Activated T-helper 1 cell treated with anti-CD3 and anti-CD28 coated beads, Interleukin-12 subunit alpha, Interleukin-12 subunit beta, Interleukin-2, Interleukin-4 antibody, amounts not matched to agents 30 ng/mL and 10 ng/mL and 1 ng/mL, durations not matched to agents 14 hours and 24 hours and 36 hours (primary cell): ENCODE measurements at places on chromosomes 16 and 17.

DNA sequence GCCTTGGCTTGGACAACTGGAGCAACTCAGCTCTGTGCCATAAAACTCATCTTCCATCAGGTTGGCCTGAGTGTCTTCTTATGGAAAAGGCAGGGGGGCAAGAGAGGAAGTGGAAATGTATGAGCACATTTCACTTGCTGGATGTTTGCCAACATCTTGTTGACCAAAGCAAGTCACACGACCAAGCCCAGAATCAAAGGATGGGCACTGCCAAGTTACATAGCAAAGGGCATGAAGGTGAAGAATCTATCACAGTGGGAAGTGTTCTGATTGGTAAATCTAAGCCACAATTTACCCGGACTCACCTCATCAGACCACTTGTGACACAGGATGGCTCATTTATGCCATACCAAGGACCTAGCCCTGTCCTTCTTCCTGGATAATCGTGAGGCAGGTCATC lies 310.5 kb upstream of the IRX5 start:
- no peak for DNase-seq

- no peak for DNase-seq
Observed at GRCh38 chr17:17403065-17403464, 73.7 kb upstream of the MED9 start.

DNA sequence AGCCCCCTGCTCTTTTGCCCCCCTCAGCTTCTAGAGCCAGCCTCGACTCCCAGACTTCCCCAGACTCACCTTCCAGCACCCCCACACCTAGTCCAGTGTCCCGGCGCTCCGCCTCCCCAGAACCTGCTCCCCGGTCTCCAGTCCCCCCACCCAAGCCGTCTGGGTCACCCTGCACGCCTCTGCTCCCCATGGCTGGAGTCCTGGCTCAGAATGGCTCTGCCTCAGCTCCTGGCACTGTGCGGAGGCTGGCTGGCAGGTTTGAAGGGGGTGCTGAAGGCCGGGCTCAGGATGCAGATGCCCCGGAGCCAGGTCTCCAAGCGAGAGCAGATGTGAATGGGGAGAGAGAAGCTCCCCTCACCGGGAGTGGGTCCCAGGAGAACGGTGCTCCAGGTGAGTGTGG lies 2.2 kb downstream of the ARHGEF15 start:
- DNase-seq = no peak

DNA sequence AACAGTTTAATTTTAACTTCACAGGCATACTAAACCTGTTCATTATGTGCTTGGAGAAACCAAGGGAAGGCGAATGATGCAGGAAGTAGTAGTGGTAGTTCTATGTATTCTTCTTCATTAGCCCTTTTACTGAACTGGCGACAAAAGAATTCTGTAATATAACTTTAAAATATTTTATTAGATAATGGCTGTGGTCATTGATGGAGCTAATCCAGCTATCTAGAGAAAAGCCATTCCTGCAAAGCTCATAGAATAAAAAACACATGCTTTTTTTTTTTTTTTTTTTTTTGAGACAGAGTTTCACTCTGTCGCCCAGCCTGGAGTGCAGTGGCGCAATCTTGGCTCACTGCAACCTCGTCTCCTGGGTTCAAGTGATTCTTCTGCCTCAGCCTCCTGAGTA lies 23.5 kb downstream of the TANC2 start:
- no peak for DNase-seq

- no peak for DNase-seq
Observed at GRCh38 chr16:76081967-76082366, 195.2 kb upstream of the CNTNAP4 start.

DNA sequence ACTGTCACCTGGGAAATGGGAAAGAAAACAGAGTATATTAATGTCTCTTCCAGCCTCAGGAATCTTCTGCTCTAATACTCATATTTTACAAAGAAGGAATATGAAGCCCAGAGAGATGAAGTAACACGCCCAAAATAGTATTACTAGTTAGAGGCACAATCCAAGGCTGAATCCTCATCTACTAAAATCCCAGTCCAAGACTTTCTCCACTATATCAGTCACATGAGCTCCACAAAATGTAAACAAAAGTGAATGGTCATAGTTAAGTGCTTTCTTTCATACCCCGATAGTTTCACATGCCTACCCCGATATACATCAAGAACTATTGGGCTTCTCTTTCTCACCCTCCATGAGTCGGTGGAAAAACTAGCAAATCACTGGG lies 965 bp downstream of the INTS2 start:
- DNase-seq = no peak

DNA sequence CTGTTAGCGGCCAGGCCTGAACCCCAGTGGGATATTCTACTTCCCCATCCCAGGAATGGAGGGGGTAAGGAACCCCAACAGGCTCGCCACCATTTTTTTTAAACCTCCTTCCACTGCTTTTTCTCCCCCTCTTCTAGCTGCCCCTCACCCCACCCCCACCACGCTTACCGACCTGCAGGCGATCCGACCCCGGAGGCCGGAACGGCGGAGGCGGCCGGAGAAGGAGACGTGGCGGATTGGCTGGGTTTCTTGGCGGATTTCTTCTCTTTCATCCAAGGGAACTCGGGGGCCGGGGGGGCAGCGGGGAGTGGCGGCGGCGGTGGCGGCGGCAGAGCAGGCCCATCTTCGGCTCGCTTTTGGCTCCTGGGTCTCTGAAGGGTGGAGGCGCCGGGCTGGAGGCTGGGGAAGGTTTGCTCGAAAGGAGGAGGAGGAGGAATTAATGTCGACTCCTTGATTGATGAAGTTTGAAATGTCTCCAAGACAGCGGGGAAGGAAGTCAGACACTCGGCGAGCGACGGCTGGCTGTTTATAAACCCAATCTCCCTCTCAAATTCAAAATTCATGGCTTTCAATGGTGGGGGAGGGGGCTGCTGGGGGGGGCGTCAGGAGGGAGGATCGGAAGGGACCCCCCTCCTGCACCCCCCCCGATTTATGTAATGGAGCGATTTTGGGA lies 424 bp downstream of the HOXB2 start:
- peak; percentile 31 for DNase-seq

GRCh38 chr17:10754861-10755591 lies 25.2 kb upstream of the TMEM220 start:
- DNase-seq = no peak

- no peak for DNase-seq
Observed at GRCh38 chr16:25690552-25691143, 1.1 kb upstream of the HS3ST4 start.

DNA sequence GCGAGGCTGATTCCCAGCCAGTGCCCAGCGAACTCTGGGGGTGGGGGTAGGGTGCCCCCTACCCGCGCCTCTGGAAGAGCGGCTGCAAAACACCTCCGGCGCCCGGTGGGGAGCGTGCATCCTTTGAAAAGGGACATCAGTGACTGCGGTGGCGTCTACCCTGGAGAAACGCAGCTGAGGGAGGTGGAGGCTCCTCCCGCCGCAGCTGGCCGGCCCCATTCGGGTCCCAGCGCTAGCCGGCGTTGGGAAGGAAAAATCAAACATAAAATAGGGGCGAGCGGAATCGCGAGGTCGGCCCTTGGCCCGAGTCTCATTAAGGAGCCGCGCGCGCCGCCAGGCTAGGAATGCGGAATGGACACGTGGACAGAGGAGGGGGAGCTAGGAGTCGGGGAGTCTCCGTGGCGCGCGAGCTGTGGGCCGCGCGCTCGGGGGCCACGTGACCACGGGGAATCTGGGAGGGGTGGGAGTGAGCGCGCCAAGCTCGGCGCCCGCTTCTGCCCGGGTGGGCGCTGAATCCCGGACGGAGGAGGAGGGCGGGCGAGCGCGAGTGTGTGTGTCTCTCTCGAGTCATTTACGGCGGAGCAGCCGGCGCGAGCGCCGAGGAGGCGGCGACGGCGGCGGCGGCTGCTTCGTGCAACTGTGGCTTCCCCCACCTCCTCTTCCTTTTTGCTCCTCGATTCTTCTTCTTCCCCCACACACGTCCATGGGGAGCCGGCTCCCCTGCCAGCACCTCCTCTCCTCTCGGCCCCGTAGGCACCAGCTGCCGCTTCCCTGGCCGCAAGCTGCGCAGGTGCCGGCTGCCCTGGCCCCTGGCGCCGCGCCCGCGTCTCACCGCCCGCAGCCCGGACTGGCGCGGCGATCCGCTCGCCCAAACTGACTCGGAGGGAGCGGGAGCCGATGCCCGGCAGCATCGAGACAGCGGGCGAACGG lies at the start of gene TMEM132E:
Gene TMEM132E, plus strand, starts transcription at position 566 of the 930 bp plus-strand sequence. CDS start 1,495 bp downstream, outside the sequence.
- DNase-seq = no peak

DNA sequence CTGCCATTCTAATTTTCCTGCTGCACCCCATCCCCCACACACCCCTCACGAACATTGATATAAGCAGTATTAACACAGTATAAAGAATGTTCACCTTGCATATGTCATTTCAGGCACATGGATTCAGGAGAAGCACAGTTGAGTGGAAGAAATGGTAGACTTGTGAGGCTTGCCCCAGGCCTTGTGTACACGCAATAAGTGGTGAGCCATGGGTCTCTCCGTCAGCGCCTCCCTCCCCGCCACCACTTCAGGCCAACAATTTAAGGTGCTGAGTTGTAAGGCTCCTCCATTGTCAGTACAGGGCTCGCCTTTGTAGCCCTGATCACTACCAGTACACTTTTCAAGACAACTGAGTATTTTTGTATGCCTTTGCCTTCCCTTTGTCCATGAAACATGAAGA lies 12.2 kb upstream of the CLEC18C start:
- no peak for DNase-seq

DNA sequence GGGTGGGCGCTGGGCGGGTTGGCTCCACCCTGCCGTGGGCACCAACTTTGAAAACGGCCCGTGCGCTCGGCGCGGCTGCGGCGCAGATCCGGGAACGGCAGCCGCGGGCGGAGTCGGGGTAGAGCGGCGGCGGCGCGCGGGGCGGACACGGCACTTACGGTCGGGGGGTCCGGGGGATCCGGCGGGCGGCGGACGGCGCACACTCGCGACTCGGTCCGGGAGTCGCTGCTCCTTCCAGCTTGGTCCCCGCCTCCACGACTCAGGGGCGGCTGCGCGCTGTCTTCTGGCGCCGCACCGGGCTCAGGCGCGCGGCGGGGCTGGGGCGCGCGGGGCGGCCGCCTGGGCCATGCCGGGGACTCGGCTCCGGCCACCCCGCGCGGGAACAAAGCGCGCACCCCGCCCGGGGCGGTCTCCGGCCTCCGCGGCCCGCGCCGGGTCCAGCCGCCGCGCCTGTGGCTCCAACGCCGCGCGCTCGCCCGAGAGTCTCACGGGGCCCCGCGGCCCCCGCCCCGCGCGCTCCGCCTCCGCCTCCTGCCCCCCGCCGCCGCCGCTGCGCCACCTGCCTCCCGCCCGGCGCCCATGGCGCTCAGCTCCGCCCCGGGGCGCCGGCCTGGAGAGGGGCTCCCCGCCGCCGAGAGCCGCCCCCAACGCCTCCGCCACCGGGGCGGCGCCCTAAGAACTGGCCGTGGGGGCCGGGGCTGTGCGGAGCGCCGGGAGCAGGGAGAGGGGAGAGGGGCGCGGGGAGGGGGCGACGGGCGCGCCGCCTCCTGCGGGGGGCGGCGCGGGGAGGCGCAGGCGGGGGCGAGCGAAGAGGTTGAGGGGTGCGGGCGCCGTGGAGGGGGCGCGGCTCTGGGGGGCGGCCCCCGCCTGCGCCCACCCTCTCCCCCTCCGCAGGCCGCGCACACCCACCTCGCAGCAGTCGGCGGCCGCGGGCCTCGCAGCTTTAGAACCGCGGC lies 35.9 kb downstream of the CBFA2T3 start:
- DNase-seq = no peak

- DNase-seq = no peak
Observed at GRCh38 chr17:57318913-57319312, 62.6 kb downstream of the MSI2 start.

DNA sequence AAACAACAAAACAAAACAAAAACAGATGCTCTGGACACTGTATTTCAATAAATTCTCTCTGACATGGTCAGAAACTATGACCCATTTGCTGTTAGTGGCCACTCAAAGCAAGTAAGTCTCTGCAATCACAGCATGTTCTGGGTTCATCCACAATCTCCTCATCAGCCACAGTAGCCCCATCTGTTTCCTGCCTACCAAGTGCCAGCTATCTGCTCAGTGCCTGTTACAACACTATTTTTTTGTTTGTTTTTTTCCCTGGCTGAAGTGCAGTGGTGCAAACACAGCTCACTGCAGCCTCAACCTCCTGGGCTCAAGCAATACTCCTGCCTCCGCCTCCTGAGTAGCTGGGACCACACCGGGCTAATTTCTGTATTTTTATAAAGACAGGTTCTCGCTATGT lies 137.9 kb downstream of the SOX9 start:
- DNase-seq = no peak

DNA sequence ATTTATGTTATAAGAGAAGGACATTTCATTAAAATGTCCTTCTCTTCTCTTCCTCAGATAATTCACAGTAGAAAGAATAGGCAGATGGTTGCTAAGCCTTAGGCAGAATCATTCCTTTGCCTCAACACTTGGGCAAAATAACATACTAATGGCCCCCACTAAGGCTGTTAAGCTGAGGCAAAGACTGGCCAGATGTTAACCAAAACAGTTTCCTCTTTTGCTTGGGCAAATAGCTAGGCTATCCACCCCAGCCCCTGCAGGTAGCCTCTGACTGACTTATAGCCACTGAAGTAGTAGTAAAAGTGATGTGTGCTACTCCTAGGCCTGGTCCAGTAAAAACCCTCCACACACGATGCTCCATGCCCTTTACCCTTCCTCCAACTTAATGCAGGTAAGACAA lies 55.2 kb downstream of the SPAG9 start:
- DNase-seq = no peak

GRCh38 chr16:30064729-30065101 lies 845 bp upstream of the ALDOA start:
- DNase-seq = no peak

DNA sequence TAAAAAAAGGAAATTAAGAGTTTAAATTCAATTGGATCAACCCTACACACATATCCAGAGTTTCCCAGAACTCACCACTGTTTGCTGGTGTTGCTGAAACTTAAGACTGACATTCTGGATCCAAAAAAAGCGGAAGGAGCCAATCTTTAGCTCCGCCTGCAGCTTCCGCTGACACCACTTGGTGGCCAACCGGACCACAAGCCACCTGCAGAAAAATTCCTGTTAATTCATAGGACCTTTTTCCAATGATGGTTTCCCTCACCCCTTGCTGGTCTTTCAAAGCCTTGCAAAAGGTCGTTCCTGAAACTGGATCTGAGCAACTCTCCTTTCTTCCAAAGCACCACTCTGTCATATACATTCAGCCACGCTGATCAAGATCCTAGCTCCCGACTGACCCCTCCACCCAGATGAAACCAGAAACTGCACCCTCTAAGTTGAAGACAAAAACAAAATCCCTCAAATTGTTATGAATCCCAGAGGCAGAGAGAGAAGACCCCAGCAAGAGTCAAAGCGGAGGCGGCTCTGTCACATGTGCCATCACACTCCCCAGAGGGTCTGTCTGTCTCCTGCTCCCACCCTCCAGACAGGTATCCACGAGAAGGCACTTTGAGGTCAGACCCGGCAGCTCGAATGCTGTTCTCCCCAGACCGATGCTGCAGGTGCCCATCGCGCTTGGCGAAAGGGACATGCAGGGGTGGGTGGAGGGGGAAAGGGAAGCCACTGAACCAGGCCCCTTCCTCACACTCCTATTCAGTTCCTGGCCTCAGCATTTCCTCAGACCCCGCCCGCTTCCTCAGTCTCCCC lies 773 bp downstream of the BLTP2 start:
- peak; percentile 11 for DNase-seq
